NCI-H524 treated with DMSO at 0.1 percent for 48 hours (cell line): ENCODE measurements at places on chromosomes 12 and 14.
A peak's percentile ranks its signal among the peaks of the same experiment; 100 is the strongest.

- no peak for DNase-seq
These were observed 335.2 kb downstream of the CEP128 start for GRCh38 chr14:80606347-80606772.

DNA sequence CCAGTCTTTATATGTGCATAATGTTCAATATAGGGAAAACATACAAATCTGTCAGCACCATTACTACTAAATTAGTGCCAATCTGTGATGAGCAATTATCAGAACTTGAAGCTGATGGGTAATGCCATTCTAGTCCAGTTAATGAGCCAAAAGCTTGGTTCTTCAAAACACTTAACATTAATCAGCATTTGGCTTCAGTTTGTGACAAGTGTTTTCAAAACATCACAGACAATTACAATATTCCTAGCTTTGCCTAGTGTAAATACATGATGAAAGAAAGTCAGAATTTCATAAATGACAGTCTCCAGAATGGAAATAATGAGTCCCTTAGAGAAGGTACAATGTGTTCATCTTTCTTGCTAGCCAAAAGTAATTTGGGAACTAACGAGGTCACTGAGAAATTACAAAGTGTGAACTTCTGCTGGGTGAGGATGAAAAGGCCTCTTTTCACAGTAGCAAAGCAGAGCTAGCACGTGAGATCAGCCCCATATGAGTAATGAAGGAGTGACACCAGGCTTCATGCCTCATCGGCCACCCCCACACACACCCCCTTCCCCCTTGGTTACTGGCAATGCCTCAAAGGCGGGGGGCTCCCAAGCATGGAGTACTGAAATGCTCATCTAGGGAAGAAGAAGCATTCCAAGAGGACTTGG is 180.6 kb upstream of the EEA1 start:
- peak; percentile 20 for DNase-seq

DNA sequence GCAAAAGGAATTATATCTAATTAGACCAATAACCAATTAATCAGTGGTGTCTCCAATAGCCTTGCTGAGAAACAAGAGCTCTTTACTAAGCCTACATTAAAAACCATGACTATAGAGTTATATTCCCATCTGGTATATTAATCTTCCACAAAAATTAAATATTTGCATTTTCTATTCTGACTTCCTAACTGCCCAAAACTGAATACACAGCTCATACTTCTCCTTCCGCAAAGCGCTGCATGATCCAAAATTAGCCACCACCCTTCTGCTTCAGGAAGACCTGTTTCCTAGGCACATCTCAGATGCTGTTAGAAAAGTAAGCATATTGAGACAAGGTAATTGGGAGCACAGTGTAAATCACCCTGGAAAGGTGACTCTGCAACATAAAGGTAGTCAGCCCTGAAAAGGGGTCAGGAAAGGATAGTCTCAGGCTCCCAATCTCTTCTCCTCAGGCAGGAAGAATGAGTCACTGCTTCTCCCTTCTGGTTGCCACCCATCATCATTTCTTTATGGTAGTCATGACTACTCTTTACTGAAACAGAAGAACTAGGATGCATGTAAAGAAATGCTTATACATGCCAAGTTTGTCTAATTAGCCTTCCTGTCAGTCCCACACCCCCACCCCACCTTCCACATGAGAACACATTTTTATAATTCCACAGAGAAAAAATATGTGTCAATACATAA is 54.3 kb downstream of the PLCZ1 start:
- DNase-seq, result no peak

DNA sequence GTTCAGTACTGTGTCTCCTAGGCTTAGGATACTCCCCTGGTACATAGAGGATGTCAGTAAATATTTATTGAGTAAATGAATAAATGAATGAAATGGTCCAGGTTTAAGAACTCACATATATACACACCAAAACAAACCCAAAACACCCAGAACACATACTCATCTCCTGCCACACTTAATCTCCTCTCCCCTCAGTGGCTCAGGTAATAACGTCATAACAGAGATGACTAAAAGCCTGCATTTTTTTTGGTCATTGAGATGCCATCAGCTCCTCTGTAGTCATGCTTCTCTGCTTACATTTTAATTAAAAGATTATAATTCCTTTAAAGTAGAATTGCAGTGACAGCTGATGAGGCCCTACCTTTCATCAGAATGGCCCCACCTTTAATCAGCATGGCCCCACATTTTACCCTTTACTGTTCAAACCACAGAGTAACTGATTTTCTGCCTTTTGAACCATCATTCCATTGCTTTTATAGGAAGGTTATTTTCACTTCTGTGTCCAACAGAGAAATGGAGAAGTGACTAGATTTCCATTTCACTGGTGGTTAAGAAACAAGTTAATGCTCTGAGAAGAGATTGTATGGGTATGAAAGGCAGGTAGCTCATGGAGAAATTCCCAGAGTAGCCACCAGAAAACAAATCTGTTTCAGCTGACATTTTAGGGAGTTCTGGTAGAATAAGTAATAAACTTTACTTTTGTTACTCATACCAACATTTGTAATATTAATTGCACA is 193.4 kb upstream of the ATP2B1 start:
- no peak for DNase-seq

- no peak for DNase-seq
These were observed 179.7 kb upstream of the VASH1 start for GRCh38 chr14:76581592-76581991.

GRCh38 chr14:45699471-45699870 is 446.5 kb upstream of the MIS18BP1 start:
- DNase-seq, result no peak

- no peak for DNase-seq
These were observed 6.0 kb upstream of the SLC22A17 start for GRCh38 chr14:23358553-23359166.

DNA sequence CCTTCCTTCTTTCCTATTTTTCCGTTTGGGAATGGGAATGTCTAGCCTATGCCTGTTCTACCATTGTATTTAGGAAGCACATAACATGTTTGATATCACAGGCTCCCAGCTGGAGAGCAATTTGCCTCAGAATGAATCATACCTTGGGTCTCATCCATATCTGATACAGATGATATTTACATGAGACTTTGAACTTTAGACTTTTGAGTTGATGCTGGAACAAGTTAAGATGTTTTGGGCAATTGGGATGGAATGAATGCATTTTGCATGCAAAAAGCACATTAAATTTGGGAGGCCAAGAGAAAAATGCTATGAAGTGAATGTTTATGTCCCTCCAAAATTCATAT is 61.9 kb upstream of the BEGAIN start:
- DNase-seq, result no peak

GRCh38 chr12:120200364-120200800 is 529 bp downstream of the RPLP0 start:
- DNase-seq, result no peak

GRCh38 chr12:121713793-121714192 is 1.2 kb downstream of the TMEM120B start:
- DNase-seq, result no peak

DNA sequence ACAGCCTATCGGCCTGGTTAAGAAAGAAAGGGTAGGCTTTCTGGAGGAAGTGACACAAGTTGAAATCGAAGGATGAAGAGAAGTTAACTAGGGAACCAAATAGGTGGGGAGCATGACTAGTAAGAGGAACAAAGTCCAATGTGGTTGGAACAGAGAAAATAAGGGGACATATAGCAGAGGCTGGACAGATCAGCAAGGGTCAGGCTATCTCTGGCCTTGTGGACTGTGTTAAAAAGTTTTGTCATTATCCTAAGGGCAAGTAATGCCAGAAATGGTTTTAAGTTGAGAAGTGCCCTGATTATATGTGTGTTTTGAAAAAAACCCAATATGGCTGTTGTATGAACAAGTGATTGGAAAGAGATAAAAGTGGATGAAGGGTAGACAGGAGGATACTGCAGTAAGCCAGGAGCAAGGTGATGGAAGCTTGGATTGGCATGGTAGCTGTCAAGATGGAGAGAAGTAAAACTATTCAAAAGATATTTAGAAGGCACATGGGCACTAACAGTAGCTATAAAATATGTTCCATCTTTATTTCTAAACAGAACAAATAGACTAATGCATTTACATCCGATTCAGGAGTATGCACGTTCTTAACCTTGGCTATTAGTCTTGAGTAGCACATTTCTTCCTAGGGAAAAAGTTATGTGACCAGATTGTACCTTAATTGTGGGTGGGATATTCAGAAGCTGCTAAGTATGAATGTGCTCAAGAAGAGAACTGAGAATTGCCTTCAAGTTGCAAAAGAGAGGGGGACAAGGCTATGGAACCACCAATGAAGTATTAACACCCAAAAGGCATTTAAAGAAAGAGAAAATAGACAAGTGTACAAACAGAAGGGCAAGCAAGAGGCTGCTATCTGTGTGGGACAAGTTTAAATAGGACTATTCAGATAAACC is 46.8 kb upstream of the OR5AU1 start:
- DNase-seq, result no peak

DNA sequence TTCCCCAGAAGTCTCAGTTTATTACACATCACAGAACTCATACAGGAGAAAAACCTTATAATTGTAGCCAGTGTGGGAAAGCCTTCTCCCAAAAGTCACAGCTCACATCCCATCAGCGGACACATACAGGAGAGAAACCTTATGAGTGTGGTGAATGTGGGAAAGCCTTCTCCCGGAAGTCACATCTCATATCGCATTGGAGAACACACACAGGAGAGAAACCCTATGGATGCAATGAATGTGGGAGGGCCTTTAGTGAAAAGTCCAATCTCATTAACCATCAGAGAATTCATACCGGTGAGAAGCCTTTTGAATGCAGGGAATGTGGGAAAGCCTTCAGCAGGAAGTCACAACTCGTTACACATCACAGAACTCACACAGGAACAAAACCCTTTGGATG is 20.1 kb downstream of the ZNF84 start:
- DNase-seq, result no peak

DNA sequence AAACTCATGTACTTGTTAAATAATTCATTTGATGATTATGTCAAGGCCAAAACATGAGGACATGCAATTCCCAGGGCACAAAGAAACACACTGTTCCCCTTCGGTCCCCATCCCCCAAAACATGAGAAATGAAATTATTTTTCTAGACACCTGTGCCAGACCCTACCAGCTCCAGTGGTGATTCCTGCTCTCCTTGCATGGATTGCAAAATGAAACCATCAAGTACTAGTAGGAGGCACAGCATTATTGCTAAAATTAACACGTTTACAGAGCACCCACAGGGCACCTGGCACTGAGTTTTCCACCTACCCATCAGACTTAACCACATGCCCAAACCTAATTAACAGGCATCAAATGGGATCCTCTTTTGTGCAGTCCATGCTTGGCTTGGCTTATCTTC is 76.6 kb downstream of the ZFC3H1 start:
- no peak for DNase-seq

DNA sequence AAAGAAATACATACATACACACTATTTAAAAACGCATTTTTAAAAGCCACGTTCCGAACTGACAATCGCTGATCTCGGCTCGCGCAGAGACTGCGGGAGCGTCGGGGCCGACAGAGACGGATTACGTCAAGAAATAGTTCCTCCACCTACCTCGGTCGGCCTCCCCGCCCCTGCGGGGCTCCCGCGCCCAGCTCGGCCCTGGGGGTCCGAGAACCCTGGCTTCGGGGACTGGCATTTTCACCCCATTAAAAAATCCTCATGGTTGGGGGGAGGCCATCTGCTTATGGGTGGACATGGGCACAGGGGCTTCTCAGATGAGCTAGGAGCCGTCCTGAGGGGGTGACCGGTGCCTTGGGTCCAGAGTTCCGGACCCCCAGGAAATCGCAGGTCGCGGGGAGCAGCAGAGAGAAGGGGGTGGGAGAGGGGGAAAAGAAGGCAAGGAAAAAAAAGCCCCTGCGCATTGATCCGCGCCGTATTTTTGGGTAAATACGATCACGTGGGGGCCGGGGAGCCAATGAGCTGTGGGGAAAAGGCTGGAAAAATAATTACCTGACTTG is 324 bp upstream of the HOXC9 start:
- DNase-seq, result no peak

DNA sequence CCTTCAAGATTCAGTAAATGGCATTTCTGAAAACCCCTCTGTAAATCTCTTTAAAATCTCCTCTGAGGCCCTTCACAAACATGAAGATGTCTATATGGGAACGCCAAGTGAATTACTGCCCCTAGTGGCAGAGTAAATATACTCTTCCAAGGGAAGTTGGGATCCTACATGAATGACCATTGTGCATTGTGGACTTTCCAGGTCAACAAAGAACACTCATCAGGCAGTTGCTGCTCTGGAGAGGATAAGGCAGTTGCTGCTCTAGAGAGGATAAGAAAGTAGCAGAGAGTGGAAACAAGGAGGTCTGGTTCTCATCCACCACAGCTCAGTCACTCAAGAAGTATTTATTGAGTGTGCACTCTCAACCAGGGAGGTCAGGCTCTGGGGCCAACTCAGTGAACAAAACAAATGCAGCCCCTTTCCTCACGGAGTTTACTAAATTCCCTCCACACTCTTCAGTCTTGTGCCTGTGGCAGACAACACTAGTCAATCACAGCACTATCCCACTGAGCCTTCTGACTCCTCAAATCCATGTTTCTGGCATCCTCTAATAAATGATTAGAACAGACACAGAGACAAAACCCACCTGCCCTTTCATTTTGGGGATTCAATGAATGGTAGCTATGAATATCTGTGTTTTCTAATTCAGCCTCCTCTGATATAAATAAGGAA is 52.9 kb downstream of the SVOP start:
- no peak for DNase-seq
